ENCODE measurements at places on chromosomes 11 and 22.

- no peak for DNase-seq
These were observed 25.1 kb downstream of the SMCO4 start for GRCh38 chr11:93518081-93518480.

GRCh38 chr22:47352920-47353700 is 590.7 kb downstream of the TBC1D22A start:
- no peak for DNase-seq

- no peak for DNase-seq
These were observed 4.1 kb downstream of the OLFML1 start for GRCh38 chr11:7489376-7489775.

DNA sequence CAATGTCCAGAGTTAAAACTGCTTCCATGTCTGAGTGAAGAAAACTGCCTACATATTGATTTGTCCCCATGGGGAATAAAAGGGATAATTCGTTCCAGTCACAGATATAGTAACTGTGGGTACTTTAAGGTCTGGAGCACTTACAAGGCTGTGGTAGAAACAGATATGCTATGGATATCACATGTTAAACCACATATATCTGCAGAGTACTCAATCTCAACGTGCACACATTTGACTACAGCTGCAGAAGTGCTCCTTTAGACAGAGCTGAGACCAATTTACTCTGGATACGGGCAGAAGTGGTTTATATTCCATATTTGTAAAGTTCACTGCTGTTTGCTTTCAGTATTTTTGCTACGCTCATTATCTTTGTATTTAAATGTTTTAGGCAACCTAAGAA is 9.7 kb upstream of the MS4A2 start:
- no peak for DNase-seq

- no peak for DNase-seq
These were observed 20.4 kb downstream of the ALKBH8 start for GRCh38 chr11:107545101-107545514.

- peak; percentile 99 for DNase-seq
These were observed at the start of gene PRR14L for GRCh38 chr22:31749636-31750364. TSS of gene PRR14L (minus strand) at chr22:31750132. CDS start at chr22:31738860, 11,272 bp downstream.

GRCh38 chr22:31622980-31623379 is 39.0 kb downstream of the PISD start:
- DNase-seq: no peak

DNA sequence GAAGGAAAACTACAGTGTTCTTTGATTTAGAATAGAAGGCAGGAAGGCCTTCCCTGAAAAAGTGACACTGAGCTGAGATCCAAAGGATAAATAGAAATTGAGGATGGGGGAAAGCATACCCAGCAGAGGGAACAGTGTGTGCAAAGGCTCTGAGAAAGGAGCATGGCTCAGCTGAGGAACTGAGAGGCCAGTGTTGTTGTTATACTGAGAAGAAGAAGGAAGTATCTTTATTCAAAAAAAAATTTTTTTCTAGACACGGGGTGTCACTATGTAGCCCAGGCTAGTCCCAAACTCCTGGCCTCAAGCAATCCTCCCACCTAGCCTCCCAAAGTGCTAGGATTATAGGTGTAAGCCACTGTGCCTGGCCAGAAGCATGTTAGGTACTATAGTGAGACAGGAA is 3.5 kb upstream of the PIK3C2A start:
- no peak for DNase-seq

- no peak for DNase-seq
These were observed 26.6 kb downstream of the PRDM11 start for GRCh38 chr11:45173064-45173463.

GRCh38 chr11:11940551-11940950 is 67.9 kb downstream of the DKK3 start:
- no peak for DNase-seq
